CD4-positive, alpha-beta T cell treated with Interleukin-12 subunit alpha and Interleukin-12 subunit beta, for 1 hour (primary cell): ENCODE measurements at places on chromosomes 7 and 10.

- no peak for DNase-seq
These were observed 1.1 kb downstream of the MMRN2 start for GRCh38 chr10:86956195-86956847.

DNA sequence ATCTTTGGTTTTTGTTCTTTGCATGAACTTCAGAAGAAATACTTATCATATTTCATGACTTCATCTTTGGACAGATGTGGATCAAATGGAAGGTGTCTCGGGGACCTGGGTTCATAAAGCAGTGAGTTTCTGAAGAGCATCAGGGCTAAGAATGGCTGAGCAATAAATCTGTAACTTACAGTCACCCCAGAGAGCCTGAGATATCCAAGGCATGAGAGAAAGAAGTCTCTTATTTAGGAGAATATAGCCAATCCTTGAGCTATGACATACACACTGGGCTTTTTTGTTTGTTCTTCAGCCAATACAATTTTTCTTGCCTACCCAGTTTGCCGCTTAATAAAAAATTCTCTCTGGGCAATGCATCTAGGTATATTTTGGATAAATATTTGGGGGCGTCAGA, 252.6 kb upstream of the INHBA start:
- no peak for DNase-seq

DNA sequence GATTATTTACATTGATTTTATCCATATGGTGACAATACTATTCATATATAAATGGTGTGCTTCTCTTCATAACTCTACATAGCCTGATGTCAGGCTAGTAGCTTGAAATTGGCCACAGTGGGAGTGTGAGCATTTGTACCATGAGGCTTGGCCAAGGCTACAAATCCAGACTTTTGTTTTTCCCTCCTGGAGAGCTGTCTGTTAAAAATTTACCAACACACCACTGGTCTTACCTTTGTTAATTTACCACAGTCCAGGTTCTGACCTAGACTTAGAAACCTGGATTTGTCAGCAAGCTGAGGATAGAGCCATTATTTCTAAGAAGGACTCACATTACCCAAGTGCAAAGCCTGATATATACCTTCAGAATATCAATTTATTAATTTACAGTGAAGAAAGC, 45.5 kb upstream of the ATRNL1 start:
- no peak for DNase-seq

DNA sequence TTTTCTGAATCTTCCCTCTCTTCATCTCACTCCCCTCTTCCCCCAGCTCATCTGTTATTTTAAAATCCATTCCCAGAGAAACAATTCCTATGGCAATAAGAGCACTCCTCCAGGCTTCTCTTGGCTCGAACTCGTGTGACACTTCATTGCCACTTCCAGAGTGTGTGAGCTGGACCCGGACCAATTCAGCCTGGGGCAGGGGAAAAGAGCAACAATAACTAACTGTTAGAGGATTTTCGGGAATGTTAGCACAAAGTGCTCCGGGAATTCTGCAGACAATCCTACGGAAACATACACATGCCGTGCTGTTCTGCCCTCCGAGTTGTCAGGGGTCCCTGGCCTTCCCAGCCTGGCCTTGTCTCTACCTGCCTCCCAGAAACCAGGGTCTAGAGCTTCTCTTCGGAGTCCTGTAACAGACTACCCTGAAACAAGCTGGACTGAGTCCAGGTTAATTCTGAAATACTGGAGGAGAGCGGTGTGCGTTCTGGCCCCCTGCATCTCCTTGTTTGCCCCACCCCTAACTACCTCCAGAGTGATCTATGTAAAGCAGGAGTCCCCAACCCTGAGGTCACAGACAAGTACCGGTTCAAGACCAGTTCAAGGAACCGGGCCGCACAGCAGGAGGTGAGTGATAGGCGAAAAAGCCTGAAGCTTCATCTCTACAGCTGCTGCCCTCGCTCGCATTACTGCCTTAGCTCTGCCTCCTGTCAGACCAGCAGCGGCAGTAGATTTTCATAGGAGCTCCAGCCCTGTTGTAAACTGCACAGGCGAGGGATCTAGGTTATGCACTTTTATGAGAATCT, 11.3 kb downstream of the COL26A1 start:
- no peak for DNase-seq

- DNase-seq: no peak
These were observed 117.4 kb downstream of the LHPP start for GRCh38 chr10:124579011-124579399.

DNA sequence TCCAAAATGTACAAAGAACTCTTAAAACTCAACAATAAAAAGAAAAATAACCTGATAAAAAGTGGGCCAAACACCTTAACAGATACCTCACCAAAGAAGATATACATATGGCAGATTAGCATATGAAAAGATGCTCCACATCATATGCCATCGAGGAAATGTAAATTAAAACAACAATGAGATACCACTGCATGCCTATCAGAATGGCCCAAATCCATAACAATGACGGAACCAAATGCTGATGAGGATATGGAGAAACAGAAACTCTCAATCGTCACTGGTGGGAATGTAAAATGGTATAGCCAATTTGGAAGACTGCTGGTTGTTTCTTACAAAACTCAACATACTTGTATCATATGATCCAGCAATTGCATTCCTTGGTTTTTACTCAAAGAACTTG, 319.9 kb downstream of the PHTF2 start:
- no peak for DNase-seq

- peak; percentile 68 for DNase-seq
These were observed 46.1 kb downstream of the ARMH3 start for GRCh38 chr10:102009801-102010425.
